ENCODE measurements at places on chromosomes 4 and X.

- no peak for DNase-seq
These were observed 295.4 kb downstream of the CFAP47 start for GRCh38 chrX:36214924-36215323.

- DNase-seq = no peak
These were observed 92.3 kb downstream of the KLHL8 start for GRCh38 chr4:87128006-87128705.

DNA sequence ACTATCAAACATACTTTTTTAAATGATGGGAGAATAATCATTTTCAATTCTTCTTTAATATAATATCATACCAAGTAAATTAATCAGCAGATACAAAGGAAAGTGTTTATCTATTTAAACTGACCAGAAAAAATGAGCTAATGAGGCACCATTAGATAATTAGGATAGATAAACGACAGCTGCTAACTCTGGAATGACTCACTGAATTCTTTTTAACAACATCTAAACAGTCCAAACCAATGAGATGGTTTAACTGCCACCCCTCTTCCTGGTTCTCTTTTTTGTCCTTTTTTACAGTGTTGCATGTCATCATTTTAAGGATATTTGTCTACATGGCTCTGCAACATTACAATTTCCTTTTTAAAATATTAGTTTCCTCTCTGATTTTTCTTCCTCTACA is 41.6 kb downstream of the UNC5C start:
- no peak for DNase-seq

DNA sequence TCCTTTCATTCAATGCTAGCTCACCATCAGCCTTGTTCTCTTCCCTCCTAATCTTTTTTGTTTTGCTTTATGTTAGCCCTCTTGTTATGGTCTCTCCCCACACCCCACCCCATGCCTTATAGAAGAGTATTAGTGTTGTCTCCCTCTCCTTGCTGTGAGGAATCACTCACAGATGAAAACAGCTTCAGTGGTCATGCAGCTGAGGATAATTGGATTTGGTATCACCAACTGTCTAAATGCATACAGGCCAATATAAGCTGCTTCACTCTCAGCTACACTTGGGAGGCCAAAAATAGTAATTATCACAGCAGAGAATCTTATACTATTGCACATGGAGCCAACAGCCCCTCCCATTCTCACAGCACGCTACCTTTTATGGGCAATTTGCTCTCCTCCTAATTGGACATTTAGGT is 494.6 kb upstream of the FAM241A start:
- DNase-seq = no peak

DNA sequence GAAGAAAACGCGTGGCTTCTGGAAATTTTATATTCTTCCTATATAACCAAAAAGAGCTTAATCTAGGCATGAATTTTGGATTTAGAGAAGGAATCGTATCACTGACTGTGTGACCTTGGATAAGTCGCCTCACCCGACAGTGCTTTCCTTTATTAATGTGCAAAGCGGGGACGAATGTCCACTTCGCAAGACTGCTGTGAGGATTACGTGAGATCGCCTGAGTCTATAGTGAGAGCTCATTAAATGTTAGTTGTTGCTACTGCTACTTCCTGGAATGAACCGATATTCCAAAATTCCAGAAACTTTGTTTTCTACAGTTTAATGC is 448 bp upstream of the TBC1D8B start:
- no peak for DNase-seq

DNA sequence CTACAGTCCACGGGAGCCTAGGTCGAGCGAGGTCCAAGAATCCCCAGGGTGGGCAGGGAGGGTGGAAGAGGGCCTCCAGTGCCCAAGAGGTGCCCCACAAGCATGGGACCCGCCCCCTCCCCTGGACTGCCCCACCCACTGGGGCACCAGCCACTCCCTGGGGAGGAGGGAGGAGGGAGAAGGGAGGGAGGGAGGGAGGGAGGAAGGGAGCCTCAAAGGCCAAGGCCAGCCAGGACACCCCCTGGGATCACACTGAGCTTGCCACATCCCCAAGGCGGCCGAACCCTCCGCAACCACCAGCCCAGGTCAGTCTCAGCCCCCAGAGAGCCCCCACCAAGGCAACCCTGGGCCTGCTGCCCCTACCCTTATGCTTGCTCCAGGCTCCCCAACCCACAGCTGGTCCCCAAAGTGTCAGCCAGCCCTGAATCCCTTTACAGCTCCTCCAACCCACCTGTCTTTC is at the start of gene GATA1:
Gene GATA1 (plus strand): TSS at position 250 of the 460 bp plus-strand sequence. CDS start 4,520 bp downstream, outside the sequence.
- no peak for DNase-seq

- no peak for DNase-seq
These were observed 1118.7 kb downstream of the SH3BGRL start for GRCh38 chrX:82320569-82320968.

GRCh38 chrX:153968255-153968654 is 3.4 kb downstream of the HCFC1 start:
- DNase-seq = no peak

GRCh38 chr4:15719506-15719905 is 16.6 kb downstream of the BST1 start:
- DNase-seq = no peak

DNA sequence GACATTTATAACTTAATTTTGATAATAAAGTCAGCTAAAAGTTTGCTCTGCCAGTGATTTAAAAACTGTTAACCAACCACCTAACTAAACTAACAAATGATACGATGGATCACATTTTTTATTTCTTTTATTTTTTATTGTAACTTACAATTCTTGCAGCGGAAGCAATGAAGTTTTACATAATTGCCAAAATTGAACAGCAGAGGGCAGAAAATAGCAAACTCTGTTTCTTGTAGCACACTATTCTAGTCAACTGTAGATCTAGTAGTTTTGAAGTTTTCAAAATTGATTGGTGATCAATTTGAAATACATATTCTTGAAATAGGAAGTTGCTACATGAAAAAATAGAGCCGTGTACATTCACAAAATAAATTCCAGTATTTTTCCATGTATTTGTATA is 2.8 kb upstream of the GRIA2 start:
- no peak for DNase-seq

GRCh38 chrX:16771483-16772398 is 14.5 kb upstream of the TXLNG start:
- no peak for DNase-seq

DNA sequence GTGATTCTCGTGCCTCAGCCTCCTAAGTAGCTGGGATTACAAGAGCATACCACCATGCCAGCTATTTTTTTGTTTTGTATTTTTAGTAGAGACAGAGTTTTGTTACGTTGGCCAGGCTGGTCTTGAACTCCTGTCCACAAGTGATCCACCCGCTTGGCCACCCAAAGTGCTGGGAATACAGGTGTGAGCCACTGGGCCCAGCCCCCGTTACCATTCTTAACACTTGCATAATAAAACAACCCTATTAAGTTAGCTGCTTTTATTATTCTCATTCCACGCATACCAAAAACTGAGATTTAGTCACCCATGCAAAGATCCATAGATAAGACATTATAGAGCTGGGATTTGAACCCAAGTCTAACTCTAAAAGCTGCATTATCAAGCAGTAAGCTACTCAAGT is 6.0 kb upstream of the TEX13A start:
- no peak for DNase-seq

GRCh38 chrX:9135901-9136510 is 102.1 kb upstream of the FAM9B start:
- no peak for DNase-seq

GRCh38 chr4:2412534-2412884 is 5.9 kb downstream of the ZFYVE28 start:
- DNase-seq = peak; percentile 39

- DNase-seq = no peak
These were observed 186.9 kb downstream of the CAMK2D start for GRCh38 chr4:113574636-113575103.

DNA sequence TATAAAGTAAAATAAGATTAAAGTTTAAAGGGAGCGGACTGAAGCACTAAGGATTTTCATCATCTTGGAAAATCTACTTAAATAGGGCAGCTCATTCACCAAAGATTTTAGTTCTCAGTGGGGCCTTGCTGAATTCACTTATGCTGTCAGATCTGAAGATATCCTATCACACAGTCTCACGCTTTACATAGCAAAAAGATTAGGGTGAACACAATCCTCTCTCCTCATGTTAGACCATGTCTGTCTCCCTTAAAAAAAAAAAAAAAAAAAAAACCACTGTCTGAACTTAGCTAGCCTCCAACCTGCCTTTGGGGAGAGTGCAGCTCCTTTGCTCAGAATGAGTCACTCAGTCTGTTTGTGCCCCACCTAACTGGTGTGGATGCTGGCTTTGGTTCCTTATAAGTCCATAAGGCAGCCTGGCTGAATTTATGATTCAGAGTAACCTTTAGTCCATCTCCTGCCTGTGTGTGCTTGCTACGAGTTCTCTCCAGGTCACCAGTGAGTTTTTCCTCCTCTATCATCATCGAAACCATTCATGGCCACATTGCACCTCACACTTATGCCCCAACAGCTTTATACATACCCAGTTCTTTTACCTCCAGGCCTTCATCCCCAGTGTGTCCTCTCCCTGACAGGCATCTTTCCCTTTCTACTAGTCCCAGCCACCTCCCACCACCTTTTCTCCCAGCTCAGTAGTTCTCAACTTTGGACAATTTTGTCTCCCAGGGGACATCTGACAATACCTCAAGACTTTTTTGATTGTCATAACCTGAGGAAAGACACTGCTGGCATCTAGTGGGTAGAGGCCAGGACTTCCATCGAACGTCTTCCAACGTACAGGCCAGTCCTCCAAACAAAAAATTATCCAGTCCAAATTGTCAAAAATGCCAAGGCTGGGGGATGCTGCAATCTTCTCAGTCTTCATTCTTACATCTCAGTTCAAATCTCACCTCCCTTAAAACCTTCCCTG is 220.7 kb upstream of the EMCN start:
- no peak for DNase-seq

DNA sequence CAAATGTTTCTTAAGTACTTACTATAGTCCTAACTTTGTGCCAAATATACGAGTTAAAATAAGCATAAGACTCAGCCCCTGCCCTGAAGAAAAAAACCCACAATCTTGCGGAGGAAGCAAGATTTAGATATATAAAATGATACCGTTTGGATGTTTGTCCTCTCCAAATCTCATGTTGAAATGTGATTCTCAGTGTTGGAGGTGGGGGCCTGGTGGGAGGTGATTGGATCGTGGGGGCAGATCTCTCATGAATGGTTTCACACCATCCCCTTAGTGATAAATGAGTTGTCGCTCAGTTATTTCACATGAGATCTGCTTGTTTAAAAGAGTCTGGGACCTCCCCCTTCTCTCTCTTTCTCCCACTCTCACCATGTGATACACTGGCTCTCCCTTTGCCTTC is 28.7 kb downstream of the EFHC2 start:
- DNase-seq = no peak

GRCh38 chr4:85391589-85392410 is 83.2 kb upstream of the ARHGAP24 start:
- no peak for DNase-seq

GRCh38 chr4:129532573-129532972 is 436.6 kb downstream of the C4orf33 start:
- DNase-seq = no peak

DNA sequence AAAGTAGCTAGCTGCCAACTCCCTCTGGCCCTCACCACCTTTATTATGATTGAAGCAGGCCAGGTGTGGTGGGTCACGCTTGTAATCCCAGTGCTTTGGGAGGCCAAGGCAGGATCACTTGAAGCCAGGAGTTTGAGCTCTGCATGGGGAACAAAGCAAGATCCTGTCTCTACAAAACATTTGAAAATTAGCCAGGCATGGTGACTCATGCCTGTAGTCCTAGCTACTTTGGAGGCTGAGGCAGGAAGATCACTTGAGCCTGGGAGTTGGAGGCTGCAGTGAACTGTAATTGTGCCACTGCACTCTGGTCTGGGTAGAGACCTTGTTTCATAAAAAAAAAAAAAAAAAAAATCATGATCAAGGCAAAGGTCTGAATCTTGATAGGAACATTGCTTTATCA is 467.0 kb upstream of the DIPK2B start:
- DNase-seq = no peak

GRCh38 chrX:149825424-149825823 is 43.7 kb downstream of the MAGEA9 start:
- no peak for DNase-seq

DNA sequence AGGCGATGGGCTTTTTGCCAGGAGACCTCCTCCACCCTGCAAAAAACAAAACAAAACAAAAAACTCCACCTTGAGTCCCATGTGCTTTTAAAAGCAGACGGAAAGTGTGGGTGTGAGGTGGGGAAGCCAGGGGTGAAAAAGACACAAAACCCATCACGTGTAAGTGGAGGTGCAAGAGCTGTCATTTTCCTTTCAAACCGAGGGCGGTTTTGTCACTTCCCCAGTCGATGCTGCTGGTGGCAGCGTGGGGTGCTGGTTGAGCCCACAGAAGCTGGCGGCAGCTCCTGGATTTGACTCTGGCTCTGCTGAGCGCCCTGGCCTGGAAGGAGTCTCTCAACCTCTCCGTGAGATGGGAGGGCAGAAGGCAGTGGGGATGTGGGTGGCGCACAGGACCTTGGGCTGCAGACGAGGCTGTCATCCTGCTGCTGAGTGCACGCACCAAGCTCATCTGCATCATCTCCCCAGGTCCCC is 110.0 kb downstream of the PSAPL1 start:
- no peak for DNase-seq

- DNase-seq = no peak
These were observed 1.6 kb downstream of the RCHY1 start for GRCh38 chr4:75512386-75513211.

GRCh38 chrX:2486476-2487133 is 14.2 kb downstream of the DHRSX start:
- DNase-seq = no peak

DNA sequence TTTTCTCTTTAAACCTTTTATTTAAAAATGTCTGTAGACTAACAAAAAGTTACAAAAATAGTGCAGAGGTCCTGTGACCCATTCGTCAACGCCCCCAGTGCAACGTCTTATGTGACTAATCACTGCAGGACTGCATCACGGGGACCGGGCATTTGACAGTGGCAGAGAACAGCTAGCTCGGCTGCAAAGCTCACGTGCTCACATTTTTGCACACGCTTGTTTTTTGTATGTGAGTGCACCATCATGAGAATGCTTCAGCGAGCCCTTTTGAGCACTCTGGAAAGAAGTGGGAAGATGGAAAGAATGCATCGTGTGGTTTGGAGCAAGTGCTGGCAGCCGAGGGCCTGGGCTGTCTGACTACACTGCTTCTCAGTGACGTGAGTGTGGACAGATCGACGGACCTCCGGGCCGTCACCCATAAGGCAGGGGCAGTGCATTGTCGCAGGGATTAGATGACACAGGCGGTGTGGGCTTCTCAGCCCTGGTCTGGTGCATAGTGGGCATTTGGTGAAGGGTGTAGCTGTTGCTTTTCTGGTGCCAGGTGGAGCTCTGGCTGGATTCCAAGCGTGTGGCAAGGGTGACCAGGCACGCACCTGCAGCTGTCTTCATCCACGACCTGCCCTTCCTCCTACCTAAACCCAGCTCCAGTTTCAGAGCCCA is 17.7 kb downstream of the SPON2 start:
- no peak for DNase-seq

GRCh38 chr4:19930742-19931141 is 321.0 kb upstream of the SLIT2 start:
- no peak for DNase-seq

DNA sequence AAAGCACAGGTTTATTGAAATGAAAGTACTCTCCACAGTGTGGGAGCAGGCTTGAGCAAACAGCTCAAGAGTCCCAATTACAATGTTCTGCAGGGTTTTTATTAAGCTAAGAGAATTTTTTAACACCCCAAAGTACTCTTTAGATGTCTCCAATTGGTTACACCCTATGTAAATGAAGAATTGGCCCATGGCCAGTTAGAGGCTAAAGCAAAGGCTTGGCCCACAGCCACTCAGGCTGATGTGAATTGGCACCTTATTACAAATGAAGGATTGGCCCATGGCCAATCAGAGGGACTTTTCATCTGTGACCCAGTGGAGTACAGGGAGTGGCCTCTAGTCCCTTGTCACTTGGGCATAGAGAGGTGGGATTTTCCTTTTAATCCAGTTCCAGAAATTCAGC is 30.1 kb upstream of the IQCM start:
- DNase-seq = no peak
